ENCODE measurements at places on chromosomes 1 and 21. TPM values are rescaled to one million over a fixed set of nuclear protein-coding genes. Genes with fewer than 3 reads are reported as not detected.
A peak's percentile ranks its signal among the peaks of the same experiment; 100 is the strongest.

DNA sequence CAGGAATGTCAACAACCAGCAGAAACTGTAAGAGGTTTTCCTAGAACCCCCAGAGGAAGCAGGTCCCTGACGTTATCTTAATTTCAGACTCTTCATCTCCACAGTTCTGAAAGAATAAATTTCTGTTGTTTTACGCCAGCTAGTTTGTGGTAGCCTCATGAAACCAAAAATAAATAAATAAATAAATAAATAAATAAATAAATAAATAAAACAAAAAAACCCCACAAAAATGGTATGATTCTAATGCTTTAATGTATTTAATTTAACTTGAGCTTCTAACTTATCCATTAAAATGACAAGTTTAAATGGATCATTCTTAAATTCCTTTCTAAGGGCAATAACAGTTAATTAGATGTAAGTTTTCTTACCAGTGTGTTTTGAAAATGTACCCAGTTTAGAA lies 293.8 kb upstream of the ADAMTS5 start:
- DNase-seq, result no peak

The PCAT6 gene
- 0.67 TPM for total RNA-seq

DNA sequence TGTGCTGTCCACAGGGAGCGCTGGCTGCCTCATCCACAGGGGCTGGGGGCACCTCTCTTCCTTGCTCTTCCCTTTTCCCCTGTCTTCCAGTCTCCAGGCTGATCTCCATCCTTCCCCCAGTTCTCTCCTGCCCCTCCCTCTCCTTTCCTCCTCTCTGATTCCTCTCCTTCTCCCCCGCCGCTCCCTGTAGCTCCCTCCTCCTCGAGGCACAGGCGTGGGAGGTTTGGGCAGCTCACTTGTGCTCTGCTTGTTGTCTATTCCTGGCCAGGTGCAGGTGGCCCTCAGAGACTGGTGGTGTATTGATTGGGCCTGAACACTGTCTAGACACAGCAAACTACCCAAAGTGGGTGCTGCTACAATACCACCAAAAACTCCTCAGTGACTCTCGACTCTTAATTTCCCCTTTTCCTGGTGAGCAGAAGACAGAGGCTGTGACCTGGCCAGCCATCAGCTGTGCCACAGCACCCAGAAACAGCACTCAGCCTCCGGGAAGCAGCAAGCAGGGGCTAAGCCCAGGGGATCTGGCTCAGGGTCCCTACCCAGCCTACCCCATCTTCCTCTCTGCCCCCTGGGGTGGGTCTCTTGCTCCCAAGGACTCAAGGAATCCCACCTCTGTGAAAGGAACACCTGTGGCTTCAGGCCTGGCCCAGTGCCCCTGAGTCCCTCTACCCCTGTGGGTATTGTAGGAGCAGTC lies 93.3 kb downstream of the DDX20 start:
- no peak for DNase-seq

GRCh38 chr1:45789601-45790000 lies 13.8 kb upstream of the MAST2 start:
- no peak for DNase-seq

DNA sequence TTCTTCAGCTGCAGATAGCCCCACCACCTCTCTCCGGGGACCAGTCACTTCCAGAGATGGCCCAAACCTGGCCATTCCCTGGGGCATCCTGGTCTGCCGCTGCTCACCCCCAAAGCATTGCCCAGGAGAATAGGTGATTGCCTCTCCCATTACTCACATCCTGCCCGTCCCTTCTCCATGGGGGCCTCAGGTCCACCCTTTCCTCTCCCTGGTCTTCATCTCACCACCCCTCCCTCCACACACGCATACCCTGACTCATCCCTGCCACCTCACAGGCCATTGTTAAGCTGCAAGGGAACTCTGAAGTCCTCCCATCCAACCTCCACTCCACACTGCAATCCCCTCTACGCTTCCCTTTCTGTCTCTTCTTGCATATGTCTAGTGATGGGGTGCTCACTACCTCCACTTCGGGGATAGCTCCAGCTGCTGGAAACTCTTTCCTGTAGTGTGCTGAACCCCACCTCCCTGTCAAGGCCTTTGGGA lies at the start of gene PLEKHG5:
Gene PLEKHG5 (minus strand): TSS at position 188 of the 483 bp plus-strand sequence. CDS start 14,096 bp downstream, outside the sequence.
- DNase-seq, result peak; percentile 72

DNA sequence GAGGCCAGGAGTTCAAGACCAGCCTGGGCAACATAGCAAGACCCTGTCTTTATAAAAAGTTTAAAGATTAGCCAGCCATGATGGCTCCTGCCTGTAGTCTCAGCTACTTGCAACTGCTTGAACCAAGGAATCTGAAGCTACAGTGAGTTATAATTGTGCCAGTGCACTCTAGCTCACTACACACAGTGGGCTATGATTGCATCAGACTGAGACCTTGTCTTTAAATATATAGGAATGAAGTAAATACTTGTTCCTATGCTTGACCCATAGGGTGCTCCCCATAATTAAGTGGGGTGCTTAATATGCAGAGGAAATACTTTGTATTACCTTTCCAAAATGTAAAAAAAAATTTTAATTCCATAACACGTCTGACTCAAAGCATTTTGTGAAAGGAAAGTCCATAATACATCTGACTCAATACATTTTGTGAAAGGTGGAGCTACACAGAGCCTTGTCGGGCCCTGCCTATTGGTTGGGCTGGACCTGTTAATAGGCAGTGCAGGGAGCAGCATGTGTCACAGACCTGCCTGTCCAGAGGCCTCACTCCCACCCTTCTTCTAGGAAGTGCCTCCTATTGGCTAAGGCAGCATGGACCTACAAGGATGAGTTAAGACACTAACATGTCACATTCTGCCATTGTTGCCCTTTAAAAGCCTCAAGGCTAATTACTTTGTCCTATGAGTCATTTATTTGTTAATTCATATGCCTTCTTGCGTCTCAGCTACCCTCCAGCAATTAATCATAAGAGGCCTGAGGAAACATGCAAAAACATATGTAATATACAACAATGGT lies 33.6 kb downstream of the CD58 start:
- DNase-seq, result peak; percentile 100

All from foreskin keratinocyte (primary cell).